ENCODE measurements at places on chromosomes 6 and 20.

DNA sequence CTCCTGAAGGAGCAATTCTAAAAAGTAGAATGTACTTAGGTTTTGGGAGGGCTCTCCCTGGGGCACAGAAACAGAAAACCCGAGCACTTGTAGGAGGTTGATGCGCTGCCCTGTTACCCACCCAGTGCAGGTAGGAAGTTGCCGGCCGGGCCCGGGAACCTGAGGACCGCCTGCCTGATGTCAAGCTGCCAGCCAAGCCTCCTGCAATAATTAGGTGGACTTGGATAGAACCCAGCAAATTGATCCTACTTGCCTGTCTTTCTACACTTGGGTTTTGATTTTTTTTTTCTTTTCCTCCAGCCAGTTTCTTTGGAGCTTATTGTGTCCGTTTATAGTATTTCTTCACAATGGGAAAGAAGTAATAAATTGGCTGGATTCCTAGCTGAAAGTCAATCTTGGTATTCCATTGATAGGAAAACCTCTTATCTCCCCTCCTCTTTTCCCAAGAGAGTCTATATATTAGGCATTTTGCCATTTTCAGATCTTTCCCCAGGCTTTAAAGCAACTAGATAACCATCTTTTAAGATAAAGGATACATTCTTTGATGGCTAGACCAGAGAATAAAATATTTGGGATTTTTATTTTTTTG is 78.3 kb upstream of the FYN start:
- DNase-seq, result no peak

DNA sequence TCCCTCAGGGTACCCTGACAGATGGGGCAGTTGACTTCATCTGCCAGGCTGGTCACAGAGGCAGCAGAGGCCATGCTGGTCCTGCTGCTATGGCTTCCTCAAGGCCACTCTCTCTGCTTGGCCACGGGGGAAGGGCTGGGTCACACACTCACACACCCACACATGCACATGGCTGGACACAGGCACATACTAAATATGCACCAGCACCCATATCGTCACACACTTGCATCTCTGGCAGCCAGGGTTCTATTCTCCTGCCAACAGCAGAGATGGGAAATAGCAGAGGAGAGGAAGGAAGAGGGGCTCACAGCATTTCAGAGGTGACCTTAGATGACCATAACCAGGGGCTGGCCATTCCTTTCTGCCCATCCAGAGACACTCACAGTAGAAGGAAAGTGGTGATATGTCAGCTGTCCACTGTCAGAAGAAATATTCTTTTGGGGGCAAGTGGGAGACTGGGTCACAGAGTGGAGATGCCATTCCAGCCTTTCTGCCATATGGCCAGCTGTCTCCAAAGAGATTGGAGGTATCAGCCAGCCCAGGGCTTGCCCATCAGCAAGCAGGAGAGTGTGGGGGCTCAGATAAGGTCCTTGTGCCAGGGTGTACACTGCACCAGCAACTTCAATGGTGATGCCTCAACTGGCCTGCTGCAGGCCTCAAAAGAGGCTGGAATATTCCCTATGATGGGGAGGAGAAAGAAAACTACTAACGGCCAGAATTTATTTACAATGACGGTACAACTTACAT is at the start of gene TRIM10:
Gene TRIM10, minus strand, starts transcription at position 427 of the 747 bp plus-strand sequence. Its CDS starts 353 bp downstream, at position 74.
- no peak for DNase-seq

- DNase-seq, result no peak
Observed at GRCh38 chr20:4997222-4997621, 4.1 kb downstream of the SLC23A2 start.

- no peak for DNase-seq
Observed at GRCh38 chr20:31698803-31699718, 23.6 kb downstream of the BCL2L1 start.

Measured in urinary bladder (tissue), 4 donors.